ENCODE measurements at places on chromosomes 1 and 21.

DNA sequence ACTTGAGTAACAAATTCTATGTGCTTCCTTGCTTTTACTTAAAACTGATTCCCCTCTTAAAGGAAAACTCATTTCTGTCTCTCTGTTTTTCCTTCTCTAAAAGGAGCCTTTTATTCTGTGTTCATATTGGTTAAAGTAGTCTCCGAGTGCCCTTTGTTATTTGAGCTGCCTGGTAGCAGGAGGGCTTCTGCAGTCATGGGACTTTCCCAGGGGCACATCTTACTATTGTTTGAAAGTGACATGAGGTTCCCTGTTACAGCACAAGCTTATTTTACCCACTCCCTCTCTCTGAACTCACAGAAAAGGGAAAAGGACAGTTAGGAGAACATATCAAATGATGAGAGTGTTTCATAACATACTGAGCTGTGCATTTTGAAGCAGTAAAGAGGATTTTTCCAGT lies 58.1 kb upstream of the ANGPTL1 start:
- DNase-seq, result no peak

- no peak for DNase-seq
These were observed 25.2 kb upstream of the FGGY start for GRCh38 chr1:59271561-59272260.

- no peak for DNase-seq
These were observed 63.9 kb upstream of the C1orf105 start for GRCh38 chr1:172356620-172357019.

DNA sequence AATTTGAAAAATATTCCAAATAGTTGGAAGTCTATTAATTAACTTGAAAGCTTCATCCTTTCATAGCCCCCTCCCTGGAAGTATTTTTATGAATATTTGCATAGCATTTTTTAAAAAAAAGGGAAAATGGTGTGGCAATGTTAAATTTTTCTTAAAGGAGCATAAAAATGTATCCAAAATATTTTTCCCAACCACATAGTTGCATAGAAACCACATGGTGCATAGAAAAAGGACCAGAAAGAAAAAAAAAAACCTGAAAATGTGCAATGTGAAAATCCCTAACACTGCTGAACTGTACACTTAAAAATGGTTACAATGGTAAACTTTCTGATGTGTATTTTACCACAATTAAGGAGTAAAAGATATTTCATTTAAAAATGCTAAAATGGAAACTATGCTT lies 8.0 kb downstream of the C1orf167 start:
- DNase-seq, result no peak

- DNase-seq, result no peak
These were observed 97.1 kb downstream of the VAV3 start for GRCh38 chr1:107867897-107868296.

- no peak for DNase-seq
These were observed 12.9 kb downstream of the CERS2 start for GRCh38 chr1:150961756-150962155.

DNA sequence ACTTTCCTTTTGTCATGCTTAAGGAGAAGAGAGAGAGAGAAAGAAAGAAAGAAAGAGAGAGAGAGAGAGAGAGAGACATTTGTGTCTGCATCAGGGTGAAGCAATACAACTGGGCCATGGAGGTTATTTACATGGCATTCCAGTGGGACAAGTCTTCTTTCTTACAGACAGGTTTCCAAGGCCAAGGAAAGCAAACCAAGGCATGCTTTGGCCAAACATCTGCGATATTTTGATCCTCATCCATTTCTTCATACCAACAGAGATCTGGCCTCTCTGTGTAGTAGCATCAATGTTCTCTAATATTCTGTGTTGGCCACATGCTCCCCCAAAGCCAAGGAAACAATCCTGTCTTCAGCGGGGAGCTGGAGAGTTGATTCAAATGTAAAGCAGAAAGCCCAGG lies 292.1 kb downstream of the SETD4 start:
- DNase-seq, result no peak

- DNase-seq, result no peak
These were observed 114.7 kb downstream of the PBX1 start for GRCh38 chr1:164673584-164674214.

- no peak for DNase-seq
These were observed 57.2 kb downstream of the ITPKB start for GRCh38 chr1:226681652-226682493.

DNA sequence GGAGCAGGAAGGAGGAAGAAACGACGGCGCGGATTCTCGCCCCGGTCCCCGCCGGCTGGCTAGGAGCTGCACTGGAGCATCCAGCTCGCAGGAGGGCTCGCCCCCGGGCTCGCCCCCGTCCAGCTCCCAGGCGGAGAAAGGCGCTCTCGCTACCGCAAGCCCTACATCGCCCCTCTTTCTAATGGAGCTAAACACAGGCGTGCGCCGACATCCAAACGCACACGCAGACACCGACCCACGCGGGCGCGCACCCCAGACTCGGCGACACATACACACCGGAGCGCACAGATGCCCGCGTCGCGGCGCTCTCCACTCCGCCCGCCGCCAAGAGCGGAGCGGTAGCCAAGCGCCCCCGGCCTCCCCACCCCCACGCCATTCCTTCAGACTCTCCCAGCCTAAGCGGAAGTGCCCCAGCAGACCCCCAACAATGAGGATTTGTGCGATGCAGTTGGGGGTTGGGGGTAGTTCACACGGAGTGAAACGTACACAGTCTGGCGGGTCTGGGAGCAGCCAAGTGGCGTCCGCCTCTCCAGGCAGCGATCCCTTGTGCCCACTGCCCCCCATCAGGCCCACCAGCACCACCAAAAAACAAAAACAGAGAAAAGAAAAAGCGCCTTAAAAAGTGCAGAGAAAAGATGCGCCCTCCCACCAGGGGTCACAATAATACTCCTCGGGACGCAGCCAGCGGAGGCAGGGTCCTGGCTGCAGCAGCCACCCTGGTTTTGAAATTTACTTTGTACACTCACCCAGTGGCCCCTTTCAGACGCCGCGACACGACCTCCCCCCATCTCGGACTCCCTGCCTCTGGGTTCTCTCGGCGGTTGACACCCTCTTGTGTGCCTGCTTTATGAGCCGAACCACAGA lies 1.4 kb downstream of the DAB1 start:
- peak; percentile 30 for DNase-seq

DNA sequence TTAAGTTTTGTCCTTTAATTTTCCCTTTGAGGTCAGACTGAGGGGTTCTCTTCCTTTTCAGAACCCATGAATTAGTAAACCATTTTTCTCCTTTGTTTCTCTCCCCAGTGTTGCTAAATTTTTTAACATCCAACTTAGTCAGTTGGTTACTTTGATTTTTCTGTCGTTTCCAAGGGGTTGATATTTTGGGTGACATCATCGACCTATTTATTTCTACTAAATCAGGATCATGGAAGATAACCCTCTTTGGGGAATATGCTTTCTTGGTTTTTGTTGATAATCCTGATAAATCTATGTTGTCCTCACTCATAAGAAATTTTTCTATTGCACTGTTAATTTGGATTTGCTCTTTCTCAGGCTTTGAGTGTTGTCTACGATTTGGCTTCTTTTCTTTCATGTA lies 40.9 kb downstream of the LRRC53 start:
- DNase-seq, result no peak

Measured in occipital lobe (tissue), 3 donors.